ENCODE measurements at places on chromosomes 12 and 14.

GRCh38 chr12:5520831-5521230 lies 88.9 kb downstream of the NTF3 start:
- DNase-seq = no peak

DNA sequence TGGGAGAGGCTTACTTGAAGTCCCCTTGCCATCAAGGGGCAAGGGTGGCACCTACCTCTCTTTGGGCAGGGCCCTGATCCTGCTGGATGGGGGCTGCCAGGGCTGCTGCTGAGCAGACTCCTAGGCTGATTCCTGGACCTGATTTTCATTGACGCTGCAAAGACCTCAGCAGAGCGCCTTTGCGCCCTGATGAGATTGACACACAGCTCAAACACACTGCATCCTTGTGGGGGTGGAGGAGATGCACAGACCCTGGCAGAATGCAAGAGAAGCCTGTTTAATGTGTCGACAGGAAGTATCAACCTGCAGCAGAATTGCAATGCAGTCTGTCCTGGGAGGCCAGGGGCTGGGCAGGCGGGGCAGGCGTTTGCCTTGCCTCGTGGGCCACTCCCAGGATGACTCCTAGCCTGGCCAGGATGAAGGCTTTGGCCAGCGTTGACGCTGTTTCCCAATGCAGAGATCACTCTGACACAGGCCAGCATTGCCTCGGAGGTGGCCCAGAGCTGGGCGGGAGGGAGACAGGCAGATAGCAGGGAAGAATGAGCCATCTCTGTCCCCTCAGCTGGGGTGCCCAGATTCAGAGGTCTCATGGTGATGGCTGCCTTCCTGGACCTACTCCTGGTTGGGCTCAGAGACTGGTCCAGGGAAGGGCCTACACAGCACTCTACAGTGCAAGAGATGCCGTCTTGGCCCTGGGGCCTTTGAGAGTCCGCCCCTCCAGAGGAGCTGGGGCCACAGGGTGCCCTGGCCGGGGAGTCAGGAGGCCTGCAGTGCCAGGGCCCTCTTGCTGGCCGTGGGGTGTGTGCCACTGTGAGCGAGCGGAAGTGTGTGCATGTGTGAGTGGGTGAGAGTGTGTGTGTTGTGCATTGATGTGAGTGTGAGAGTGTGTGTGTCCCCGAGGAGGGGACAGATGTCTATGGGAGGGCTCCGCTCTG lies 108.3 kb downstream of the KIF26A start:
- DNase-seq = no peak

- no peak for DNase-seq
Measured at GRCh38 chr12:94191023-94191422, 42.6 kb downstream of the PLXNC1 start.

GRCh38 chr12:54140588-54141388 lies 48.0 kb downstream of the SMUG1 start:
- no peak for DNase-seq

- DNase-seq = no peak
Measured at GRCh38 chr12:27899151-27899661, 73.3 kb downstream of the PTHLH start.

GRCh38 chr14:62162998-62163589 lies 400.9 kb downstream of the SNAPC1 start:
- DNase-seq = no peak
